ENCODE measurements at places on chromosomes 6 and 20.

DNA sequence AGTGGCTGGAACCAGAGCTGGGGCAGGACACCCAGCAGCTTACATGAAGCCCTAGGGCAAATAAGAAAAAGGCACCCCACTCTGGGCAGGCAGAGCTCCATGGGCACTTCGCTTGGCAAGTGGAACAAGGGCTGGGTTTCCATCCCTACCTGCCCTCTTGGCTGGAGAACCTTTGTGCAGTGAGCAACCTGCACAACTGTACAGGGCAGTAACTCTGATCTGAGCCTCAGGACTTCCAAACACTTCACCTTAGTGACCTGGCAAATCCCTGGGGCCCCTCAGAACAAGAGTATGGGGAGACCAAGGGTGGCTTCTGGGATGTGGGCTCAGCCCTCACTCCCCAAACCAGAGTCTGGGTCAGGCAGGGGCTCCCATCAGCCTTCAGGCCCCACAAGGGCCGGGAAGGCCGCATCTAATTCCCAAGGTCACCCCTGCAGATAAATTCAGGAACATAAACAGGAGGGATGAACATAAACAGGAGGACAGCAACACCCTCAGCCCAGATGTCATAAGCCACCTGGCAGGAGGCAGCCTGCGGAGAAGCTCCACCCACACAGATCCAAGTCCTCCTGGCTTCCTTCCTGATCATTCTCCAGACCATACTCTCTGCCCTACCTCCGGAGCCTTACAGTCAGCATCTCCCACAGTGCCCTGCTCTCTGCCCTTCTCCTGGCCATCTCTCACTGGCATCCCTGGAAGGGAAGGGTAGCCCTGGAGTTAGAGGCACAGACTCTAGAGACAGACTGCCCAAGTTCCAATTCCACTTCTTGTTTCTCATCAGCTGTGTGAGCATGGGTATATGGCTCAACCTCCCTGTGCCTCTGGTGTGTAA lies 37.5 kb downstream of the HNF4A start:
- DNase-seq = no peak

DNA sequence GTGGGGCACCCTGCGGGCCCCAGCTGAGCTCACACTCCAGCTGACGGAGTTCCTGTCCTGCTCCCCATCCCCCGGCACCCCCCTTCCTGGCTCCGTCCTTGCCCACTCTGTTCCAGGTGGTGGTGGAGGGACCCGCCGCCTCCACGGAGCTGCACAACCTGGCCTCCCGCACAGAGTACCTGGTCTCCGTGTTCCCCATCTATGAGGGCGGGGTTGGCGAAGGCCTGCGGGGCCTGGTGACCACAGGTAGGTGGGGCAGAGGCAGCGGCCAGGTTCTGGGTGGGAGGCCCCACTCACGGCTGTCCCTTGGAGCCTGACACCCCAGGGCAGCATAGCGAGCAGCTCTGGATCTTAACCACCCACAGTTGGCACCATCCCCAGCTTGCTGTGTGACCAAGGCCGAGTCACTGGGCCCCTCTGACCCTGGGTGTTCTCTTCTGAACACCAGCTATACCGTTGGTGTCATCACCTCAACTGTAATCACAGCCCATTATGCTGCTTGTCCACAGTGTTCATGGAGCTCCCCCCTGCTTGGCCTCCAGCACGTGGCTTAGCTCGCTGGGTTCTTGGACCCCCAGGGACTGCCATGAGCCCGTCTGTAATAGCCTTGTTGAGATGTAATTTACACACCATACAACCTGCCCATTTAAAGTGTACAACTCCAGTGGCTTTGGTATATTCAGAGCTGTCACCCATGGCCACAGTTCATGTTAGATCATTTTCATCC lies 17.4 kb downstream of the COL20A1 start:
- DNase-seq = no peak

GRCh38 chr6:127515234-127515793 lies 3.8 kb downstream of the MTCL3 start:
- no peak for DNase-seq

- no peak for DNase-seq
These were observed 333.7 kb downstream of the ZFAND3 start for GRCh38 chr6:38153076-38153797.

- DNase-seq = no peak
These were observed 9.1 kb upstream of the MAPK13 start for GRCh38 chr6:36120979-36121786.

DNA sequence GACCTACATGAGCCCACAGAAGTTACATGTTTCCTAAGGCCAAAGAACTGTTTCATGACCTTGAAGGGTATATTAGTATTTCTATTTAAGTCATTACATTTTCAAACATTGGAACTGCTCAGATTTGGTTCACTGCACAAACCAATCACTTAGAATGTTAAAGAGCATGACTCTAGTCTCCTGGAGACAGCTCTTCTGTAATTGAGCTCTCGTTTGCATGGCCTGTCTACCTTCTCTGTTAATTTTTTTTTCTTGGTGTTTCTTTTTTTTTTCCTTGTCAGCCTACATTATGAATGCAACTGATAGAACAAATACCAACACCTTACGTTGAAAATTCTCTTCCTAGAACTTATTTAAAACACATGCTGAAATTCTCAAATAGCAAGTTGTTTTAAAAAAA lies 860.2 kb upstream of the MAP3K7 start:
- DNase-seq = no peak

- DNase-seq = no peak
These were observed at the start of gene NFYA for GRCh38 chr6:41072836-41073202. TSS of gene NFYA (plus strand) at chr6:41072974. CDS start at chr6:41079090, 6,116 bp downstream.

DNA sequence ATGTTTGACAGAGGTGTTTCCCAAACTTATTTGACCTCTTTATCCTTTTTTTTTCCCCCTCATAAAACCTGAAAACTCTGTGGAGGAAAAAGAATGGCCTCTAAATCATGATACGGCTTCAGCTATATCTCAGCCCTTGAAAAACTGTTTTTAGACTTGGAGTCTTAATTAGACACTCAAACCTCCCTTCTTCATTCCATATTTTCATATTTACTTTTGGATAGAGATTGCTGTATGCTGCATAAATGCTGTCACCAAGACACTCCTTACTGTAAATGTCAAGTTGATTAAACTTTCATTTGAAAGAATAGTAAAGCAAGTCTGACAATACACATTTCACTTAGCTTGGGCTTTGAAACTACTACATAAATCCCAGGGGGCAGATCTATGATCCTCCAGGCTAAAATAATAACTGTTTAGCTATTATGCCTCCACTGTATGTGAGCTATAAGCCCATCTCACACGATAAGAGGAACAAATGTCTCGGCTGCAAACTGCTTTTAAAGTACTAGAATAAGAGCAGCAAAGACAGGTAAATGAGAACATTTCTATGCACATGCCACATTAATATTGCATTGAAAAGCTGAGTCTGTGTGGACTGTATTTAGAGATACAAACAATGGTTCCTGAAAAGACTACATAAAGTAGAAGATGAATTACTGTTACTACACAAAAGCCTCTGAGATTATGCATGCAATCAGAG lies 141.3 kb upstream of the HMGN3 start:
- no peak for DNase-seq

- DNase-seq = no peak
These were observed 60.1 kb upstream of the E2F3 start for GRCh38 chr6:20341564-20341963.

GRCh38 chr6:137543114-137543513 lies 48.9 kb upstream of the OLIG3 start:
- DNase-seq = no peak

DNA sequence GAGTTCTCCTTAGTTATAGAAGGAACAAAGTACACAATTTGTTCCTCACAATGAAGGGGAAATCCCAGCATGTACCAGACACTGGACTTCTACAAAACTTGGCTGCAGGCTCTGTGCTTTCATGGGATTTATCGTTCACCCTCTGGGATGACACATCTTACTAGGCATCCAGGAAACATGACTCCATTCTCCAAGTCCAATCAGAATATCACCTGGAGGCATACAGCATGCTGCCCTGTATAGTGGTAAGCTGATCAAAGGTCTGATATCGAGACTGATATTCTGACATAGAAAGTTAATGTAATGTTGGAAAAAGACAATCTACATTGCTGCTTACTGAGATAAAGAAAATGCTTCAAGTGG lies 6.7 kb downstream of the RWDD2A start:
- DNase-seq = no peak

Measured in activated CD8-positive, alpha-beta memory T cell treated with anti-CD3 and anti-CD28 coated beads for 48 hours (primary cell).